ENCODE measurements at places on chromosomes 5 and 9.

- no peak for DNase-seq
These were observed 27.6 kb upstream of the SUSD3 start for GRCh38 chr9:93030642-93031628.

- no peak for DNase-seq
These were observed 11.5 kb upstream of the PTPN3 start for GRCh38 chr9:109509611-109510010.

- DNase-seq = no peak
These were observed 136.6 kb downstream of the SEMA6A start for GRCh38 chr5:116437922-116438578.

DNA sequence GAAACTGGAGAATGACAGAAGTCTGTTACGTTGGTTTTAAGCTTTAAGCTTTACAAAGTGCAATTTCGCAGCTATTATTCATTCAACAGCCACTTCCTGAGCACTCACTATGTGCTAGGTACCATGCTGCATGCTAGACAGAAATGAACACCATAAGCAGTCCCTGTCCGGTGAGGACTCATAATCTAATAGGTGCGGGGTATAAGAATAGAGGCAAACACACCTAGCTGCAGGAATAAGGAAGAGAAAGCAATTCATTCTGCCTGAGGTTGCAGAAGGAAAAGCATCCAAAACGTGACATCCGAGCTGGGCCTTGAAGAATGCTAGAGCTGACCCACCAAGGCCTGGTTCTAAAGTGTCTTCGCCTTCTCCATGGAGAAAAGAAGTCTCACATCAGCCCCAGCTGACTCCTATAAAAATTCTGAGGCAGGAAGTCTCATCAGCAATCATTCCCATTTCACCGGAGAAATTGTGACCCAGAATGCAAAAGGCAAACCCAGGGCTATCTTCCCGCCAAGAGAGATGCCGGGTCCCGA, 542 bp downstream of the FKBP15 start:
- no peak for DNase-seq

GRCh38 chr5:158841481-158842276, 258.0 kb downstream of the EBF1 start:
- DNase-seq = no peak

DNA sequence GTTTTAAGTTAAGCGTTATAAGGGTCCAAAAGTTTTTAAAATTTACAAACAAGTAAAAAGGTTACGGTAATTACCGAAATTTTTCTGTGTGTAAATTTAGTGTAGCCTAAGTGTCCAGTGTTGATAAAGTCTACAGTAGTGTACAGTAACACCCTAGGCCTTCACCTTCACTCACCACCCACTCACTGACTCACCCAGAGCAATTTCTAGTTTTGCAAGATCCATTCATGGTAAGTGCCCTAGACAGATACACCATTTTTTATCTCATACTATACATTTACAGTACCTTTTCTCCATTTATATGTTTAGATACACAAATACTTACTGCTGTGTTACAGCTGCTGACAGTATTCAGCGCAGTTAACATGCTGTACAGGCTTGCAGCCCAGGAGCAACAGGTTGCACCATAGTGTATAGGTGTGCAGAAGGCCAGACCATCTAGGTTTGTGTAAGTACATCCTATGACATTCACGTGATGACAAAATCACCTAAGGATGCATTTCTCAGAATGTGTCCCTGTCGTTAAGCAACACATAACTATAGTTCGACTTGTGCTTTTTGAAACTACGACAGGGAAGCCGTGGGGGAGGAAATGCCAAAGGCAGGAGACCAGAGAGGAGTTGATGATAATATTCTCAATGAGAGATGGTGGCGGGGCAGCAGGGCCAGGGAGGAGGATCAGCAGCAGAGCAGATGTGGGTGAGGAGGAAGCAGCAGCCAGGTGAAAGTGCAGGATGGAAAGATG, 48.6 kb downstream of the PSMB7 start:
- peak; percentile 36 for DNase-seq

DNA sequence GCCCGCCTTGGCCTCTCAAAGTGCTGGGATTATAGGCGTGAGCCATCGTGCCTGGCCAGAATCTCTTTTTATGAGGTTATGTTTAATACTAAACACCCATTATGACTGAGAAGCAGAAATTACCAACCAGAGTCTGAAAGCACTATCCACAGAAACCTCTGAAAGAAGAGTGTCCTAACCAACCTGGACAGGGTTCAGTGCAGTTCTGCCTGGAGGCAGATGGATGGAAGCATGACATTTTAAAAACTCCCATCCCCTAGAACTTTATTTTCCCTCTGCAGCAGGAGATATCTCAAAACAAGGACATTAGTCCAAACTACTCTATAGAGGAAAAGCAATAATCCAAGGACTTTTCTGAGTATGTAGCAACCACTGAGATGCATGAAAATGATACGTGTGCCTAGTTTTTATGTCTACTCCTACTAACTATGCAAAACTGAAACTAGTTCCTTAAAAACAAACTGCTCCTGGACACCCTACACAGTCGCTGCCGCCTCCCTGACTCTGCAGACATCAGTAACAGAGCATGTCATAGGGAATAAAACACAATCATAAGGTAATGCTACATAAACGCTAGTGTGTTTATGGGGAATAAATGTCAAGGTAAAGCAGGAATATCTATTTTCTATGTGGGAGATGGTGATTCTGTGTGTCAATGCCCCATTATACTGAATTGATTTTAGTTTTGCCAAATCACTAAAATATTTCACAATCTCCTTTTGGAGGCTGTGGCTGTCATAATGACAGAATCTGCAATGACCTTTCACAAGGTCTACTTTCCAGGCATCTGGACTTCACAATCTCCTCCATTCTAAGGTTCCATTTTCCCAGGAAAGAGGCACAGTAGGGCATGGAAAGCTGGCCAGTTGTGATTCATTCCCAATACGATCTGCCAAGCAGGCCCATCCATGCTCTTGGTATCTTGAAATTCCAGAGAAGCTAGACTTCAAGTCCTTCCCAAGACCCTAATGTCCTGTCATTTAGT, 122.8 kb downstream of the SIL1 start:
- DNase-seq = no peak

- DNase-seq = no peak
These were observed 134.8 kb downstream of the GABRG2 start for GRCh38 chr5:162202285-162202880.

- no peak for DNase-seq
These were observed 49.9 kb downstream of the LMX1B start for GRCh38 chr9:126663661-126664072.

DNA sequence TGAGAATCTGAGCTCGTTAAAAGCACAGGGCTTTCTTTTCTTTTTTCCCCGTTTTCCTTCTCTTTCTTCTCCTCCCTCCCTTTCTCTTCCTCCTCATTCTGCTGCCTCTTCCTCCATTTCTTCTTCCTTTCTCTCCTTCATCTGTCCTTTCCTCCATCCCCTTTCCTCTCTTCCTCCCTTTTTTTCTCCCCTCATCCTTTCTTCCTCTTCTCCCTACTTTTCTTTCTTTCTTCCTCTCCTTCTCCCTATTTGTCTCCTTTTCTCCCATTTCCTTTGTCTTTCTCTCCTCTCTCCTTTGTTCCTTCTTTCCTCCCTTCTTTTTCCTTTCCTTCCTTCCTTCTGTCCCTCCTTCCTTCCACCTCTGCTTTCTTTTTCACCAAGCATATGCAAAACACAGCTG, 649.4 kb downstream of the IRX1 start:
- no peak for DNase-seq

DNA sequence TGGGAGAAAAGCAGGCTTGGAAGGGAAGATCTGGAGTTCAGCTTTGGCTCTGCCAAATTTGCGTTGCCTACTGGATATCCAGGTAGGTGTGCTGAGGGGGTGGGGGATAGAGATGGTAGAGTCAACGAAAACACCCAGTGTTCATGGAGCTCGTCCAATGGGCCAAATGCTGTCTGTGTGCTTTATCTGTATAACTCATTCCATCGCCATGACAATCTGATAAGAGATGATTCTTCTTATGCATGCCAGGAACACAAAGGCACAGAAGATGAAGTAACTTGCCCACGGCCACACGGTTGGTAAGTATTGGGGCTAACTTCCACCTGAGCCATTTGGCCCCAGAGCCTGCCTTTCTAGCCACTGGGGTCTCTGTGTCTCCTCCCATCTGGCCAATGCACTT, 53.2 kb downstream of the BOD1 start:
- DNase-seq = no peak

DNA sequence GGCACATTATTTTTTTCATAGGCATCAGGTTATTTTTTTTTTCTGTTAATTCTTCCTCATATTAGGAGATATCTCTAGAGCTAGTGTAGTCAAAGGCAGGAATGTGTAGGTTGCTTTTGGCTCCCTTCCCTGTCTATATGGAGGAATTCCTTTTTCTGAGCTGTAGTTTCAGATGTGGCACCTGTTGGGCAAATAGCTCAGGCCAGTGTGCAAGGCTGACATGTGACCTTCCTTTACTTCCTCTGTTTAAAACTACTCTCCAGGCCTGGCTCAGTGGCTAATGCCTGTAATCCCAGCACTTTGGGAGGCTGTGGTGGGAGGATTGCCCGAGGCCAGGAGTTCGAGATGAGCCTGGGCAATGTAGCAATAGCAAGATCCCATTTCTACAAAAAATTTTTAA, 40.5 kb upstream of the KIAA1958 start:
- DNase-seq = no peak

GRCh38 chr5:172903790-172904189, 55.4 kb upstream of the RPL26L1 start:
- DNase-seq = no peak

DNA sequence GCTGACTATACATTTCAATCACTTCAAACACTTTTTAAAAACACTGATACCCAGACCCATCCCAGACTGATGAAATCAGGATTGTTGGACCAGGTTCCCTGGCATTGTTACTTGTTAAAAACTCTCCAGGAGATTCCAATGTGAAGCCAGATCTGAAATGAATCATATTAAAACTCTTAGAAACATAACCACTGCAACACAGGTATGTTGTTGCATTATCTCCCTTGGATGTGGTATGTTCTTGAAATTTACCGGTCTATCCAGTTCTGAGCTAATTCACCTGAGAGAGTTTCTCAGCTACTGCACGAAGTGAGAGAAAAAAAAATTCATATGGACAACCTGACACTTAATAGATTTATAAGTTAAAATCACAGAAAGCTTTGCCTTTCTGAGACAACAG, 21.8 kb downstream of the MEF2C start:
- DNase-seq = no peak

DNA sequence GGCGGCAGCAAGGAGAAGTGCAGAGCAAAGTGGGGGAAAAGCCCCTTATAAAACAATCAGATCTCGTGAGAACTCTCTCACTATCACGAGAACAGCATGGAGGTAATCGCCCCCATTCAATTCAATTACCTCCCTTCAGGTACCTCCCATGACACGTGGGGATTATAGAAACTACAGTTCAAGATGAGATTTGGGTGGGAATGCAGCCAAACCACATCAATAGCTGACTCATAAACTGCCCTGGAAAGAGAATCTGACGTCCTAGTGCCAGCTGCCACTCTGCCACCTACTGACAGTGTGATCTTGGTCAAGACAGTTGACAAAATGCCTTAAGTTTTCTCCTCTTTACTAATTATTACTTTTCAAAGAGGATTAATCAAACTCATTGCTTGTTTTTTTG, 128.3 kb downstream of the GPBP1 start:
- DNase-seq = no peak

DNA sequence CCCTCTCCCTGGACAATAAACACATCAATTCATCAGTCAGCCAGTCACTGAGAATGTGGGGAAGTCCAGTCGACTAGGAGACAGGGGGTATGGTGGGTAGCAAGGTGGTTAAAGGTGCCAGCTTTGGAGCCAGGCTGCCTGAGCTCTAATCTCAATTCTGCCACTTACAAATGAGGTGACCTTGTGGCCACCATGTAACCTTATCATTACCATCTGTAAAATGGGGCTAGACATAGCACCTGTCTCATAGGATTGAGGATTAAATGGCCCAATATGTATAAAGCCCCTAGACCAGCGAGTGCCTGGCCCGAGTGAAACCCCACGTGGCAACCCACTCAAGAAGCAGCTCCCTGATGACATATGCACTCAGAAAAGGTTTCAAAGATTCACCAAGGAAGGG, 73.3 kb upstream of the TBC1D2 start:
- DNase-seq = no peak

DNA sequence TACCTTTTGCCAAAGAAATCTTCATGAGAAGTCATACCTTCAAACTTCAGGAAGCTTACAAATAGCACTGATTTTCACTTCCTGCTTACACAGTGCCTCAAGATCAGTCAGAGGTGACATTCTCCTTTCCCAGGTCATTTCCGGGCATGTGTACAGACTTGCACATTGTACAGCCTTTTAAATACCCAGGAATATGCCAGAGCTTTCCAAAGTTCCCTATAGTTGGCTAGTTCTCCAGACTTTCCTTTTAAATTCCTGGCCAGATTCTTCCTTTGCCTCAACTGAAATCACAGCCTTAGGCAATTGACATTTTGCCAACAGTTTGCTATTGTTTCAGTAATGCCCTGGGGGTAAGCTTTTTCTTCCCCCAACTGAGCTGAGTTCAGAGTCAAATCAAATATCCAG, 47.2 kb downstream of the RFX3 start:
- no peak for DNase-seq

DNA sequence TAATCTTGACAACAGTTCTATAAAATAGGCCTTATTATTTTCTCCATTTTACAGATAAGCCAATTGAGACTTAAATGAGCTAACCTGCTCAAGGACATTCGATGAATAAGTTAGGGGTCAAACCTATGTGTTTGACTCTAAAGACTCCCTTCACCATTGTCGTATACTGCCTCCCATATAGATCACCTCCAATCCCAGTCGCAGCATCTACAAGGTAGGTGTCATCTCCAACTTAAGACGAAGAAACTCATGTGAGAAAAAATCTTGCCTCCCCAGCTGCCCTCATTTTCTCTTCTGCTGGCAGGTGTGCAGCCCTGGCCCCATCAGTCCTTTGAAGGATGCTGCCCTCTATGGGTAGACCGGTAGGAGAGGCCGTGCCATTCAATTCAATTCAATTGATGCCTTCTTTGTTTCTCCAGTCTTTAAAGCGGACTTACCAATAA, 75.2 kb upstream of the SMARCA2 start:
- DNase-seq = no peak

DNA sequence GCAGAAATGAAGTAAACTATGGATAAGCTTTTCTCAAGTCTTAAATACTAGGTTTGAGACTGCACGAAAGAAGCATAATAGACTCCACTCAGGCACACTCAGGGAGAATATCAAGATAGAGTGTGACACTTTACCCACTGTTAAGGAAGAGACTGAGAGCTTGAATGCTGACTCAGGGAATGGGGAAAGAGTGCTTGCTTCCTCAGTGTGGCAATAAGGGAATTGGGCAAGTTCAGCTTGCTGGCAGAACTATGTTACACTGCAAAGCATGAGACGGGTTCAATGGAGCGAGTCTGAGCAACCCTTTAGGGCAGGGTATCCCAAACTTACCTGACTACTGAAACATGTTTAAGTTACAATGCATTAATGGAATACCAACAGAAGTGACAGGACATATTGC, 237.7 kb upstream of the MEF2C start:
- peak; percentile 60 for DNase-seq

All from HL-60 (cell line).